ENCODE measurements at places on chromosomes 1 and 21.

- DNase-seq, result peak; percentile 4
These were observed 352.0 kb upstream of the C1orf87 start for GRCh38 chr1:60425528-60425927.

GRCh38 chr1:37437087-37437486 is 37.3 kb upstream of the ZC3H12A start:
- DNase-seq, result no peak

DNA sequence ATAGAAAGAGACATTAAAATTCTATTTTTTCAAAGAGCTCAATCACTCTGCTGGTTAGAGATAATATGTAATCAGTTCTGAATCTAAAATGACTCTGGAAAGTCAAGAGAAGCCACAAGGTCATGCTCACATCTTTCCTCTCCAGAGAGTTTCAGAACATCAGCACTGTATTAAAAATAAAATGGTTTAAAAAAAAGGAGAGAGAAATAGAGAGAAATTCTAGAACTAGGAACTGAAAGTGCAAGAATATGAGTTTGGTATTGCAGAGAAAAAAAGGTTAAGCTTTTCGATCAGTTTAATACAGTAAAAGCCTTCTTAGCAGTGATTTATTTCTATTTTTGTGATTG is 44.0 kb upstream of the DIPK1A start:
- DNase-seq, result no peak

GRCh38 chr1:81020506-81020905 is 780.2 kb upstream of the ADGRL2 start:
- DNase-seq, result no peak

DNA sequence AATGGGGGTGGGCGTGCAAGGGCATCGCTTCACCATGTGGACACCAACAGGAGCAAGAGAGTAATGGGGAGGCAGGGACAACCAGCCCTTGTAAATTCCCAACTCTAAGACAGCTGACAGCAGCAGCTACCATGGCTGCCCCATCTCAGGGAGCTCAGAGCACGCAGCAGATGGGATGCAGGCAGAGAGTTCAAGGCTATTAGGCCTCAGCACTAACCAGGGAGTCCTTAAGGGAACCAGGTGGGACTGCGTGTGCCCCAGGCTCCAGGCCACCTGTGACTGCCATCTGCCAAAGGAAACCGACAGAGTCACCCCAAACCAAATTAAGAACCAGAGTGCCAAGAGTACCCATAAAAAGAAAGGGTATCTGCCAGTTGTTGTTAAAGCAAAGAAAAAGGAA is 33.7 kb upstream of the PRDM2 start:
- no peak for DNase-seq

GRCh38 chr21:43969115-43969444 is 43.0 kb upstream of the TRAPPC10 start:
- DNase-seq, result no peak

DNA sequence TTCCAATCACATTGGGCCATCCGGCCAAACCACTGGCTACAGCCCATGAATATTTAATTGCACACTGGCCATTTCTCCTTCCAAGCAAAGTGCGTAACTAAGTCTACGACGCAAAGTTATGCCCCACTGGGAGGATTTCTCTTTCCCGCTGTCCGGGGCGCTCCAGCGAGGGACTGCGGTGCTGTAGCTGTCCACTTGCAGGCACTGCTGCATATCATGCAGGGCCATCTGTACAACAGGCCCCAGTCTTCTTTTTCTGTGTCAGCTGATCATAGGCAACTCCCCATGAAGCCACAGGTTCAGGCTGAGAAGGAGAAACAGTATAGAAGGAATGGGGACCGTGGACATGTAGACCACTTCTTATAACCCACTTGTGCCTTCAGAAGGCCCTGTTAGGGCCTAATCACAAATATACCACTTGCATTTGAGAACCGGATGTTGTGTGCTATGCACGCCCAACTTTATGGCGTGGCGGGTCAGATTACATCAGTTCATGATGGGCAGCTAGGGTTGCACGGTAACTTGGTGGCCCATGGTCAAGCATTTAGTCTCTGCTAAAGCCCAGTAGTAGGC is 58.0 kb downstream of the ADSS2 start:
- no peak for DNase-seq

- DNase-seq, result no peak
These were observed 141.1 kb upstream of the SAMSN1 start for GRCh38 chr21:14687268-14687625.

- DNase-seq, result no peak
These were observed 17.9 kb upstream of the ABCG1 start for GRCh38 chr21:42200906-42201614.

GRCh38 chr1:152244576-152245273 is 20.7 kb upstream of the HRNR start:
- peak; percentile 3 for DNase-seq

- DNase-seq, result no peak
These were observed 30.5 kb downstream of the HEYL start for GRCh38 chr1:39608921-39609320.

DNA sequence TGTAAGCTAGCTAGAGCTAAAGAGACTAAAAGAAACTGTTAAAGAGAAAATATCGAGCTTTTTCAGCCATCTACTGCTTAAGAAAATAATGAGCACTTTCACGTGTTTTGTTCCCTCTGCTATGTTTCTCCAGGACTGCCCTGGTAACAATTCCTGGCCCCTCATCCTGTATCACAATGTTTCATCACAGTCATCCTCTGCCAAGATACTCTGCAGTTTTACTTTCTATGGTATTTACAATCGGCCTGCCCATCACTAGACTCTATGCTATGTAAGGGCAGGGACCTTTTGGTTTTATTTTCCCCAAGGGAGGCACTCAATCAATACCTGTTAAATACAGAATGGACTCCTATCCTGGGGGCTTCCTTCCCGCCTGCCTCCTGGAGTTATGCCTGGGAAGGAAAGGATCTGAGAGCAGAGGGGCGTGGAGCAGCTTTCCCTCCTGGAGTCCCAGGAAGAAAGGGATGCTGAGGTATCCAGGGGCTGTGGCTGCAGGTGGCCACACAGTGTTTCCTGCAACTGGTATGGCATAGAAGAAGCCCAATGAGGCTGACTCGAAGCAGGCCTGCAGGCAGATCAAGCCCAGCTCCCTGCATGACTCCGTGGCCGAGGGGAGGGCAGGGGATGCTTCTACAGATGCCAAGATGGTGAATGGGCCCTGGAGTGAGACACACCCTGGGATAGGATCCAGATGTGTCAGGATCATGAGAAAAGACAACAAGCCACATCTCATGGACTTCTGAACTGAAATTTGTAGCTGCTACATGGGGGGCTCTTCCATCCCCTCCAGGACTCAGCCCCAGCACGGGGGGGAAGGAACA is 52.9 kb downstream of the MATN1 start:
- peak; percentile 61 for DNase-seq

Measured in fibroblast of skin of abdomen (primary cell).